Activated CD4-positive, alpha-beta T cell treated with anti-CD3 and anti-CD28 coated beads, Interleukin-2, amount 50 U/mL, for 48 hours (primary cell): ENCODE measurements at places on chromosomes 1 and 21.

DNA sequence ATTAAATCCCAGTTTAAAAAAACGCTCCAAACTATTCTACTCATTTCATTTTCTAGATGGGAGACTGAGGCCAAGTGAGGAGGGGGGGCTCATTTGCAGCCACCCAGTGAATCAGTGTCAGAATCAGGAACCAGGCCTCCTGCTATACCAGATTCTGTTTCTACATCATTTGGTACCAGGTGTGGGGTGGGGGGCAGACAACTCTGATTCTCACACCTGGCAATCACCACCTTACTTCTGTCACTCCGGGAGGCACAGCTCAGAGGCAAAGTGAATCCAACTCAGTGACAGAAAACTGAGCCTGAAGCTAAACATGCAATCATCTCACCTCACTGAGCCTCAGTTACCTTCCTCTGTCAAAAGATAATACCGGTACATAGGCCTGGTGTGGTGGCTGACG lies 23.5 kb upstream of the ID3 start:
- no peak for DNase-seq

DNA sequence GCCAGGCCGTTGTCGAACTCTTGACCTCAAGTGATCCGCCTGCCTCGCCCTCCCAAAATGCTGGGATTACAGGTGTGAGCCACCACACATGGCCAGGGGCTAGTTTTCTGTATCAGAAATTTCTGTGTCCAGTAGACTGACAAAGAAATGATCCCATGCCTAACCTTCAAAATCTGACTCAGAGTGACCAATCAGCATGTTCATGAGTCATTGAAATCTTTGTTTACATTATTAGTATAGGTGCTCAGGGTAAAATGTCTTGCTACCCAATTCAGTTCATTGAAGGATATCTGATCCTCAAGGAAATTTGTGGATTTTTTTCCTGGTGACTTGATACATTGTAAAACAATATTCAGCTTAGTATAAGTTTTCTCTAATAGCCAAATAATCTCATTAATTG lies 11.0 kb upstream of the LDLRAD2 start:
- no peak for DNase-seq

- no peak for DNase-seq
Measured at GRCh38 chr1:74091371-74091770, 106.6 kb downstream of the LRRIQ3 start.

- DNase-seq = no peak
Measured at GRCh38 chr1:47780469-47780995, 216.7 kb downstream of the TRABD2B start.

DNA sequence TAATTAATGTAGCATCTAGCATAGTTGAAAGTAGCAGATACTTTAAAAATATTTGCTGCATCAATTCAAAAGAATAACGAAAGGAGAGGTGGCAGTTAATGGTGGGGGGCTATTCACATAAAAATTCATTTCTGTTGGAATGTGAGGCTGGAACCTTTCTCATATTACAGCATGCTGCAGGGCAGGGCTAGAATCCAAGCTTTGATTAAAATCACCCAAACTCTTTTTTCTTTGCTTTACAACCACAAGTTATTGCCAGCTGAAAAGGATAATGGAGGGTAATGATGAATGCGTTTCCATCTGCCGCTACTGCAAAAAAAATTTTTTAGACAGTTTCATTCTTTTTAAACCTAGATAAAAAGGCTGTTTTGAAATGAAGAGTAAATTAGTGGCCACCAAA lies 9.8 kb downstream of the DISP1 start:
- no peak for DNase-seq

- no peak for DNase-seq
Measured at GRCh38 chr1:21337454-21337927, 47.2 kb upstream of the ECE1 start.

DNA sequence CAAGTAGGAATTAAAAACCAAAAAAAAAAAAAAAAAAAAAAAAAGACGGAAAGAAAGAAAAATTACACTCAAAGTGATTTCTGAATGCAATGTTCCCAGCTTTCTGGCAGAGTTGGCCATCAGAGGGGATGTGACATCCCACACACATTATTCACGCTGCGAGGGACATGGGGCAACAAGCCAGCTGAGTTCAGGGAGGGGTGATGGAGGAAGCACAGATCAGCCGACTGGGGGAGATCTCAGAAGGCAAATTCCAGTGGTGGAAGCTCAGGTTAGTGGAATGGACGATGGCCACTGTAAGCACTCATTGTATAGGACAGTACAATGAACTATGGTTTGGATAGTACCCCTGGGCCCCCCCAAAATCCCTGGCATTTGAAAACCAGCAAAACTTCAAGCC lies 311.9 kb downstream of the PCP4 start:
- DNase-seq = no peak

- no peak for DNase-seq
Measured at GRCh38 chr1:24914226-24915069, 15.6 kb downstream of the RUNX3 start.

DNA sequence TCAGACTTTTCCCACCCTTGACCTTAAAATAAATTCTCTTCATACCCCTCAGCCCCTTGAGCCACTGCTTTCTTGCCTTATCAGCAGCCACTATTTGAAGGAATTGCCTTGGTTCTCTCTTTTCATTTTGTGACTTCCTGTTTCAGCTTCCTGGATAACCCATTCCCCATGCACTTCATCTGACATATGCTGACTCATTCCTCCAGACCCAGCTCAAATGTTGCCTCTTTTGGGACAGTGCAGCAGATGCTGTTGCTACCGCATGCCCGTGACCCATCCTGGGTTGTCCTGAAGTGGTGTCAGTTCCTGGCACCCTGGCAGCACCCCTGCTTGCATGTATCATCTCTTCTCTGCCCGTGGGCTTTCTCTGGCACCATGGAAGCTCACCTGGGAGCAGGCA lies 496.1 kb downstream of the PTPRU start:
- DNase-seq = no peak

DNA sequence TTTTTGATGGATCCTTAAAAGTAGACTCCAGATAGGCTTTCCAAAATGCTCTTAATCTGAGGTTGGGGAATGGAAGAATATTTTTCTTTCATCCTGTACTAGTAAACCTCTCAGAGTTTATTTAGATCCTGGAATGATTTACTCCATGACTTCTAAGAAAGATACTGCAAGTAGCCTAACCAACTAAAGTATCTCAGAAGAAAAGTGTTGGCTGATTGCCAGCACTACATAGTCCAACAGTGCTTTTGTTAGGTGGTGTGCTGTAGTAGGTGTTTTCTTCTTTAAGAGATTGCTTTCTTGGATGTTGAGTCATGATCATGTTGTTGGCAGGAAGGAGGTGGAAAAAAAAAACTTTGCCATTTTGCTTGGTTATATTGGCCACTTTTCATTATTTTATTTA lies 119.8 kb downstream of the OSBPL9 start:
- DNase-seq = no peak

DNA sequence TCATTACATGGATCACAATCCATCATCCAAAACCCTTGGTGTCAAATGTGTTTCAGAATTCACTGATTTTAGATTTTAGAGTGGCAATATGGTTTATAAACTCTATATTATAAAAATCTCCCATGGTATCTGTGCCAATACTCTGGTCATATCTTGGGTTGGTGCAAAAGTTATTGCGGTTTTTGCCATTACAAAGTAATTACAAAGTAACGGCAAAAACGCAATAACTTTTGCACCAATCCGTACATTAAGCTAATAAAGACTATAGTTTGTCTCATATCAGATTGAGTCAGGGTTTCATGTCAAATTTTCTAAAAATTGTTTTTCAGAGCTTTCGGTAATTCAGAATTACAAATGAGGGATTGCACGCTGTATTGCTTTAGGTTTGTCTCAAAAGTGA lies 23.4 kb upstream of the NTMT2 start:
- no peak for DNase-seq

- DNase-seq = no peak
Measured at GRCh38 chr1:36008546-36009197, 75.2 kb upstream of the TEKT2 start.

- no peak for DNase-seq
Measured at GRCh38 chr1:23356471-23357137, 12.5 kb upstream of the HNRNPR start.

GRCh38 chr21:35517865-35518264 lies 468.8 kb upstream of the RUNX1 start:
- no peak for DNase-seq

- DNase-seq = no peak
Measured at GRCh38 chr1:238832106-238832505, 554.3 kb upstream of the CHRM3 start.

GRCh38 chr1:13663969-13664368 lies 36.0 kb upstream of the PRDM2 start:
- no peak for DNase-seq
